Endodermal cell (in vitro differentiated cells): ENCODE measurements at places on chromosomes 1 and 21. TPM values are rescaled to one million over a fixed set of nuclear protein-coding genes. Genes with fewer than 3 reads are reported as not detected.

The TFF2 gene
- not detected in 3 replicates for total RNA-seq

The C1QB gene
- total RNA-seq = not detected in 2 replicates

- H3K36me3 ChIP-seq = no peaks in the 10 kb centered on the region
- H3K4me1 ChIP-seq = peaks cover 10% of the 10 kb centered on the region
These were observed 73.7 kb downstream of the UBE2T start for GRCh38 chr1:202268032-202268431.

GRCh38 chr1:204132718-204133117 lies 19.1 kb downstream of the ETNK2 start:
- no peak overlapping the region for H3K4me3 ChIP-seq
- H3K27ac ChIP-seq = no peak overlapping the region
- no peaks in the 10 kb centered on the region for H3K27me3 ChIP-seq
- DNase-seq = no peak
- H3K36me3 ChIP-seq = peaks cover 16% of the 10 kb centered on the region

GRCh38 chr1:218743861-218744505 lies 398.8 kb downstream of the TGFB2 start:
- no peak overlapping the region for H3K27ac ChIP-seq
- H3K36me3 ChIP-seq = no peaks in the 10 kb centered on the region
- no peak overlapping the region for H3K4me3 ChIP-seq
- H3K27me3 ChIP-seq = no peaks in the 10 kb centered on the region

GRCh38 chr1:68307378-68307787 lies 75.1 kb upstream of the WLS start:
- H3K4me3 ChIP-seq = no peak overlapping the region
- H3K27me3 ChIP-seq = no peaks in the 10 kb centered on the region
- no peak overlapping the region for H3K27ac ChIP-seq
- no peaks in the 10 kb centered on the region for H3K36me3 ChIP-seq

DNA sequence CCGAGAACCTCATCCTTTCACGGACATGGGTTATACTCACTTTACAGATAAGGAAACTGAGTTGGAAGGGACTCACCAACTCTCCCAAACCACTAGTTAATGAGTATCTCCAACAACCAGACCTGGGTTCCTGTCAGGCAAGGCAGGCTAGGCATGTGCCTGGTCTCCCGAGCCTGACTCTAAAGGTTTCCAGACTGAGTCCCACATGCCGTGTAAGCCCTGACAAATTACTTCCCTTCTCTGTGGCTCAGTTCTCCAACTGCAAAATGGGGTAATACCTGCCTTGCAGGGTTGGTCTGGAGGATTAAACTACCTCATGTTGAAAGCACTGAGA lies 34.3 kb downstream of the SSBP3 start:
- no peak overlapping the region for H3K4me3 ChIP-seq
- no peaks in the 10 kb centered on the region for H3K27me3 ChIP-seq
- no peak for DNase-seq
- H3K27ac ChIP-seq = no peak overlapping the region
- peaks cover 90% of the 10 kb centered on the region for H3K36me3 ChIP-seq

DNA sequence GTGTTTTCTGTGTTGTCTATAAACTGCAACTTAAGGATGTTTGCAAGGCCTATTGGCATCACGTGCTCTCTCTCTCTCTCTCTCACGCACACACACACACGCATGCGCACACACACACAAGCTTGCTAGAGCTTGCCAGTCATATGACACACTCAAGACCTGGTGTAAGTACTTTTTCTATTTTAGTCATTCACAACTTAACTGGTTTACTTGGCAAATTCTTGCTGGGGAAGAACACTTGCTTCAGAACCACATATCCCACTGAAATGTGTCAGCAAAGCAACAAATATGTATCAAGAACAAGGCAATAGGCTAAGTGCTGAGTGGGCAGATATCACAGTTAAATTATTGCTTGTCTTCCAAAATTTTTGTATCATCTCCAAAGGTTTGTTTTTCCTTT lies 107.8 kb downstream of the DISC1 start:
- H3K27me3 ChIP-seq = no peaks in the 10 kb centered on the region
- no peaks in the 10 kb centered on the region for H3K4me1 ChIP-seq
- no peaks in the 10 kb centered on the region for H3K36me3 ChIP-seq
- DNase-seq = no peak
- no peak overlapping the region for H3K4me3 ChIP-seq

DNA sequence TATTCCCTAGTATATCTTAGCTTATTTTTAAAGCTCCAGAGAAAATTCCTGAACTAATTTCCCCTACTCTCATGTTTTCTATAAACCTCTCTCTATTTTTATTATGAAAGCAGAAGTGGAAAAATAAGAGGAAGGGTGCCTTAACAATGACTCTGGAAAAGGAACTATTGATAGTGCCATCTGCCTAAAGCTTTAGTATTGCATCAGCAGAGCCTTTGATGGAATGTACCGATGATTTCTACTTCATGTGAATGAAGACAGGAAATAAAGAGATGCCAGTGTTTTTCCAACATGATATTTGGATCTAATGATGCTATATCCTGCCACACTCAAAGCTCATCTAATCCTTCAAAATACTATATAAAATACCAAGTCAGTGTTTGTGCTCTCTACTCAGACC lies 35.1 kb downstream of the TNFSF18 start:
- no peaks in the 10 kb centered on the region for H3K36me3 ChIP-seq
- DNase-seq = no peak
- no peak overlapping the region for H3K4me3 ChIP-seq
- H3K27me3 ChIP-seq = no peaks in the 10 kb centered on the region
- no peaks in the 10 kb centered on the region for H3K4me1 ChIP-seq
